ENCODE measurements at places on chromosomes 3 and 15. TPM values are rescaled to one million over a fixed set of nuclear protein-coding genes. Genes with fewer than 3 reads are reported as not detected.

Gene TUSC7
- total RNA-seq, result not detected

Gene ADGRG7
- not detected for total RNA-seq

Gene CLDN11
- 65.1 TPM for total RNA-seq

Gene FBXO40
- not detected for total RNA-seq

Gene SPTBN5
- total RNA-seq, result 20.8 TPM

Gene C3orf18
- total RNA-seq, result 21.1 TPM

Gene ZNF662
- total RNA-seq, result 17.8 TPM

Gene LTF
- total RNA-seq, result not detected

Gene DLEC1
- 3.7 TPM for total RNA-seq

Gene ERICH6
- not detected for total RNA-seq

- DNase-seq, result no peak
Observed at GRCh38 chr3:27426926-27427325, 57.3 kb downstream of the SLC4A7 start.

DNA sequence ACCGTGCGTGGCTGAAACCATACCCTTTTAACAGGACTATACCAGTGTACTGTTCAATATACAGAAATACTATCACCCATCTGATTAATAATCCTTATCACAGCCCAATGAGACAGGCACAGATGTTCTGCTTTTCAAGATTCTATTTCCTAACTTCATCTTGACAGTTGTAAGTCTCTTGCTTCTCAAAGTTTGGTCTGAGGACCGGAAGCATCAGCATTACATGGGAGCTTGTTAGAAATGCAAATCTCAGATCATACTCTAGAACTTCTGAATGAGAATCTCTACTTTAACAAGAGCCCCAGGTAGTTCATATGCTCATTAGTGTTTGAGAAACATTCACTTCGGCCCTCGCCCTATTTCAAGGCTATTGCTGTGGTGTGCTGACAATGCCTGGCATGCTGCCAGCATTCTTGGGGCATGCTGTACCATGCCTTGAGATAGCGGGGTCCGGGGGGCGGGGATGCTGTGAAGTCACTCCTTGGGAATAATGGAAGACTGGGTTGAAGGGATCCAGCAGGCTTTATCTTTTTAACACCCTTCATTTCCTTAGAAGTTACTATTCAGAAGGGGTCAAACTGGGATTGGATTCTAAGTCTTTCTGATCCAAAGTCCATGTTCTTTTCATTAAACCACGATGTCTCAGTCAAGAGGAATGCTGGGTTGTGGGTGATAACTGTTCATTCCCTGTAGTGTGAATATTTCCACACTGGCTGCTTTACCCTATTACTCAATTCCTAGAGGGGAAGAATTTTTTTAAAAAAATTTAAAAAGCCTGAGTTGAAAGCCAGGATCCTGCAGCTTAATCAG lies 194.7 kb downstream of the LPP start:
- peak; percentile 73 for DNase-seq

DNA sequence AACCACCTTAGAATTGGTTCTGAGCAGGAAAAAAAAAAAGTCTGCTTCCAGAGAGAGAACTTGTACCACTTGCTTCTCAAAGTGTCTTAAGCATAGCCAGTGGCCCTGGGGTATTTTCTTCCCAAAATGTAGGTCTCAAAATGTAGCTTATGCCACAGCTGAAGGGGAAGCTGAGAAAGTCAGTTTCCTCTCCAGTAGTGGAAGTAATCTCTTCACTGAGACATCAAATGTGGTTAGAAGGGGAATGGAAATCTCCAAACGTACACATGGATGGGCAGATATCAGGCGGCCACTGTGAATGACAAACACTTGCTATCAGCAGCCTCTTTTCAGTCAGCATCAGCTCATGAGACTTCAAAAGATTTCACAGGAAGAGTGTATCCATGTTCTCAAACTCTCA lies 841.2 kb downstream of the TUSC7 start:
- no peak for DNase-seq

DNA sequence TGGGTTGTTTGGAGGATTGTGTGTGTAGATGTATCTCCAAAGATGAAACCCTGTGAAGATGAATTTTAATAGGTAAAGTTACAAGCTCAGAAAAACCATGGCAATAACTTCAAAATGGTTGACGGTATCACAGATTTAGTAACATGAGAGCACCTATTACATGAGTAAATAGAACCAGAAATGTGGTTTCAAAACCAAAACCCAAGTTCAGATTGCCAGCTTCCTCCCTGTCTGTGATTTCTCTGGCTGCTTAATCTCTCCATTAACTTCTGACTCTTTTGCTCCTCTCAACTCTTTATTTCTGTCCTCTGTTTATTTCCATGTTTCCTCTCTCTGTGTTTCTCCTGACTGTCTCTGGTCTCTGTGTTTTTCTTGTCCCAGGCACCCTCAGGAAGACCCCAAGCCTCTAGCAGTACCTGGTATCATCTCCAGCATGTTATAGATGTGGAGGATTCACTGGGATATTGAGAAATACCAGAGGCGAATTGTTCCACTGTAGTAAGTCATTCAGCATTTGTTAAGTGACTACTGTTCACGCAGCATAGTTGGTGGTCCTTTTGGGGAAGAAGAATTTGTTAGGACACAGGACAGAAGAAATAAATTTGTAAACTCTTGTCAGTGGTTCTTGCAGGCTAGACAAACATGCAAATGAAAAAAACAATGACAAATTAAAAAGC lies 138.8 kb downstream of the BBX start:
- DNase-seq, result no peak

- DNase-seq, result no peak
Observed at GRCh38 chr15:48929661-48930060, 34.1 kb downstream of the SHC4 start.

GRCh38 chr3:50318615-50319014 lies 3.9 kb downstream of the HYAL2 start:
- DNase-seq, result no peak

DNA sequence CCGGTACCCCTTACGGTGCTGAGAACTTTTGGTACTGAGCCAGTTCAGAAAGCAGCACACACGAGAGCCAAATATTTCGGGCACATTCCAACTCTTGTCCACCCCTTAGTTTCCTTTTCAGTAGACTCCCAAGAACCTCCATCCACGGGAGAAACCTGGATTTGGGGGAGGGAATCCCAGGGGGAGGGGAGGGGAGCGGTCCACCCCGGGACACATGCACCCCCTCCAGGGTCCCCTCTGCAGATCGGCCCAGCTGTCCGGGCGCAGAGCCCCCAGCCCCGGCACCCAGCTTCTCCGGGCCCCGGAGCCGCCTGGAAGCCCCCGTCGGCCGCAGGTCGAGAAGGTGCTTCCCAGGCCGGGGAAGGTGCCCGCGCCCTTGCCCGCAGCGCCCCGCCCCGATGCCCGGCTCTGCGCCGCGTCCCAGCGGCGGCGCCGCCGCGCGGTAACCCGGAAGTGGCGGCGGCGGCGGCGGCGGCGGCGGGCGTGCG lies 455 bp upstream of the ABHD17C start:
- DNase-seq, result no peak

- peak; percentile 22 for DNase-seq
Observed at GRCh38 chr3:121698901-121699300, 38.2 kb upstream of the HCLS1 start.

DNA sequence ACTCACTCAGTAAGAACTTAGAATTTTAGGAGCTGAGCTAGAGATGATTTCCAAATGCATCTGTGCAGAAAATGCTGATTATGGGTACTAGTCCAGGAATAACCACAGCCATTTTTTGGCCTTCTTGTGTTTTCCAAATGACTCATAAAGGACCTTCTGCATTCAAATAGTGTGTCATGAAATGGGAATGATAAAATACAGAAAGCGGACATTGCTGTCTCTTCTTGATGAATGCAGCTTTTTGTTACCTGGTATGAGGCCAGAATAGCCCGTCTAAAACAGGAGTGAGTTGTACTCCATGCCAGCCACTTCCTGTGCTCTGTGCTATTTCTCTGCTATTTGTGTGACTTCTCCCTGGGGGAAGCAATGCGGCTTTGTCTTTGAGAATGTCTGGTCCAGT lies 20.5 kb upstream of the FRMD5 start:
- DNase-seq, result no peak

DNA sequence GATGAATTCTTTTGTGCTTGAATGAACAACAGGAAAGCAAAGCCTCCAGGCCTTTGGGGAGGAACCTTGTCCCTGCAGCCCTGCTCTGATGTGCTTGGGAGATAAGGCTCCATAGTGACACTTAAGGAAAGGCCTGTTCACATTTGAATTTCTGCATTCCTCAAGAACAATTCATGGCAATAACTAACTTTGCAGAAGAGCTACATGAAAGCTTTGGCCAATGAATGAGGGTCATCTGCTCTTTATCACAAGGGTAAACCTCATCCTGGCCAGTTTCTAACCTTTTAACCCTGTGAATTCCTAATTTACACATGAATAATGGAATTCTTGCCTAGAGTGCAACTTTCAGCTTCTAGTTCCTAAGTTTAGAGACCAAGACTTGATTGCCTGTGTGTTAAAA lies 5.6 kb downstream of the PRTG start:
- DNase-seq, result no peak

DNA sequence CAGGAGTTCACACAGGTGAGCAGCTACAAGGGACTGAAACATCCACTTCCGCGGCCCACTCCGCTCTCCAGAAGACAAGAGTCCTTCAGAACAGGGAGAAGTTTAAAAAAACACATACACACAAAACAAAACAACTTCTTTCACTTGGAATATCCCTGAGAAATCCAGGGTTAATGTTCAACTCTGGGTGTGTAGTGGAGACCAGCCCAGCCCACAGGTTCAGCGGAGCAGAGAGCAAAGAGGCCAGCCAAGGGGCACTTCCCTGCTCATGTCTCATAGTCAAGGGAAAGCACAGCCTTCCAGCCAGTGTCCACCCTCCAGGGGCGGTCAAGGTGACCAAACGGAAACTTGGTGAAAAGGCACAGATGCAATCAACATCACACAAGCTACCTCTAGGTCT lies 41.6 kb downstream of the WNT5A start:
- DNase-seq, result no peak

- DNase-seq, result peak; percentile 20
Observed at GRCh38 chr3:40504636-40505430, 1.0 kb upstream of the ZNF620 start.

DNA sequence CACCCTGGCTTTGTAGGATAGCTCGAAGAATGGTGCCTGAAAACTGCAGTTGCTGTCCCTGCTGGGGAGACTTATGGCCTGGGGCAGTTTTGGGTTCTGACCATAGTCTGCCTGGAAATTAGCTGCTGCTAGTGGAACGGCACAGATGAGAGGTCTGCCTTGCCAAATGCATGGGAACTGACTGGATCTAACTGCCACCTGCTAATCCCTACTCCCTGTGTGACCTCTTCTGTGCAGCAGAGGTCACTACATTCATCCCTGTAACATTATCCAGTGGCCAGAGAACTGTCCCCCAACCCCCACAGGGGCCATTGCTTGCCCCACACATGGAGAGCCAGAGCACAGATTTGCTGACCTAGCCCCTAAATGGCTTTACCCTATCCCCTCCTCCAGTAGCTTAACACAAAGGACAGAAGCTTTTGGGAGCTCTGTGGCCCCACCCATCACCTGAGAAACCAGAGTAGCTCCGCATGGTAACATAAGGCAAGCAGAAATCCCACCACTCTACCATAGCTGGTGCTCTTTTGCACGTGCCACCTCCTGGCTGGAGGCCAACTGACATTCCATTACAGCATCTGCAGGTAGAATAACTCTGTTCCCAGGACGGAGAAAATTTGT lies 840.0 kb downstream of the EPHA3 start:
- DNase-seq, result no peak

DNA sequence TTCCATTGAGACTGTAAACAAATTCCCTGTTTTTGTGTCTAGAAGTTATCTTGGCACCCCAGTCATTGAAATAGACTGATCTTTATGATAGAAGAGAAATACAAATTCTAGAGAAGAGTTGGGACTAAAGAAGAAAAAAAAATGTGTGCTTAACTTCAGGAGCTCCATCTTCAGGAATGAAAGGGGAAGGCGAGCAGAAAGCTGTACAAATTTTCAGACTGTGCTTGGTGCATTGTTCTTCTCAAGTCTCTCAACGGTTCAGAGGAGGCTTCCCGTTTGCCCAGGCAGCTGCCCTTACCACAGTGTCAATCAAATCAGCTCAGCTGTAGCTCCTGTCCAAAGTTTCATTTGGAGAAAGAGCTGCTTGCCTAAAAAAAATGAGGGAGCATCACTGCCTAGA lies 41.7 kb downstream of the OXSM start:
- DNase-seq, result no peak

DNA sequence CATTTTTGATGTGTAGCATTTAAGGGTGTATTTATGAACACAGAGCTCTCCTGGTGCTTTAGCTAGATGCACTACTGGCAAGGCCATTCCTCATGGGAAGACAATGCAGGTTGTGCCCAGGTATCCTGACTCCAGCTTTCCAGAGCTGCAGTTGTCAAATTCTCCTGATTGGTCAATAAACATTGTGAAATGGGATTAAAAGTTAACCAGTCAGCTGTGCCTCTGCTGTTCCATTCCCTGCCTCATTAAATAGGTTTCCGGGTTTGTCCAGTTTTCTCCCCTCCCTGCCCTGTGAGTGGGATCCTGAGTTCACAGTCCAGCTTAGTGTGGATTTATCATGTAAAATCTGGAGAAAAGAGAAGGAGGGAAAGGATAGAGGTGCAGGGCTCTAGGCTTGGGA lies 207.3 kb downstream of the SQOR start:
- DNase-seq, result no peak

- no peak for DNase-seq
Observed at GRCh38 chr15:98455904-98456303, 192.4 kb upstream of the IGF1R start.

DNA sequence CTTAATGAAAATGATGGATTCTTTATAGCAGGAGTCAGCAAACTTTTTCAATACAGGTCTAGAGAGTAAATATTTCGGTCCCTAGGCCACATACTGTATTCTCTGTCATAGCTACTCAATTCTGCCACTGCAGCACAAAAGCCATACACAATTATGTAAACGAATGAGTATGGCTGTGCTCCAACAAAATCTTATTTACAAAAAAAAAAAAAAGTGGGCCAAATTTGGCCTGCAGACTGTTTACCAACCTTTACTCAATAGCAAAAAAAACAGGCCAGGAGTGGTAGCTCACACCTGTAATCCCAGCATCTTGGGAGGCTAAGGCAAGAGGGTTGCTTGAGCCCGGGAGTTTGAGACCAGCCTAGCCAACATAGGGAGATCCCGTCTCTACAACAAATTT lies 41.1 kb downstream of the TTBK2 start:
- no peak for DNase-seq

DNA sequence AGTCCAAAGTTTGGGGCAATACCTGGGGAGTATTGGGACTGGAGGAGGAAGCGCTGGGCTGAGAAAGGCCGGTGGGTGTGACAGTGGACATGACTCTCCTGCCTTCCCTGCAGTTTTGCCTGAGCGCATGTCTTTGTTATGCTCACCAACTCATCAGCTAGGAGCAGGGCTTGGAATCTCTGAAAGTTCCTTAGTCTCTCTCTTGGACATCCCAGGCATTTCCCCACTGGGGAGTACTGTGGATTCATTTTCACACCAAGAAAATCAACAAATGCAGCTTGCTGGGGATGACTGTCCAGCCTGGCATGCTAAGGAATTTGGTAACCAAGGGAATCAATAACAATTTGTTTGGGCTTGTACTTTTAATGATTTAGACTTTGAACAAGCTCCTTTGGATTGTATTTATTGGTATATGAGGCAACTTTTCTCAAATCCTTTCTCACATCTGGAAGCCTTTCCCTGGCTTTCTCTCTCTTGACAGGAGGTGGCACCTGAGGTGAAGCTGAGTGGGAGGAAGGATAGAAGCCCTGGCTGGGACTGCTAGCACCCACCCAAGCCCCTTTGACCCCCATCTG lies 48.5 kb upstream of the CHST2 start:
- no peak for DNase-seq

Data from tibial nerve (tissue), 4 donors.